ENCODE measurements at places on chromosomes 11 and 22. TPM values are rescaled to one million over a fixed set of nuclear protein-coding genes. Genes with fewer than 3 reads are reported as not detected.

DNA sequence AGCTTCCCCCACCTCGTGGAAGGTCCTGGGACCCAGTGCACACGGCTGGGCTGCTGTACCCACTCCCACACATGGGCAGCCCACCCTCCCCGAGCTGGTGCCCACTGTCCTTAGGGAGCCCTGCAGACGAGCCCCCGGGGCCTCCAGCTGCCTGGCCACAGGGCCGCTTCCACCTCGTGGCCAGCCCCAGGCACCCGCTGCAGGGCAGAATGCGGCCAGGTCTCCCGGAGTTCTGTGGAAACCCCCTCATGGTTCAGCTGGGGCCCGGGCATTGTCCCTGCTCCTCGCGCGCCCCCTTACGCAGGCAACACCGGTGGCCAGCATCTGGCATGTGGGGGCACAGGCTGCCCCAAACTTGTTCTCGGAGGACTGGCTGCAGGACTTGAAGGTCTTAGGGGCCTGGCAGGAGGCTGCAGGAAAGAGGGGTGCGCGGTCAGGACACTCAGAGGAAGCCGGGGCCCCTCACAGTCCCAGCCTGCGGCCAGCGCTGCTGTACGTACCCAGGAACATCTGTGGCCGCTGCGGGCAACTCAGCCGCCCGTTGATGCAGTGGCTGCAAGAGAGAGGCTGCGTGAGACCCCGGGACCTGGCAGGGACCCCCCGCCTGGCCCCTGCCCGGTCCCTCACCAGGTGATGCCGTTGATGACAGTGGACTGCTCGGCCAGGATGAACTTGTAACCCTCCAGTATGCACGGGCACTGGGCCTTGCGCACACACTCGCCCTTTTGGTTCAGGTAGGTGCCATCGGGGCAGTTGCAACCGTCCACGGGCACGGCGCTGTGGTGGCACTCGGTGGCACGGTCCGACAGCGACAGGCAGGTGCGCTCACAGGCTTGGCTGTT lies 9.7 kb downstream of the MUC6 start:
- DNase-seq, result no peak
- H3K4me3 ChIP-seq, result no peak overlapping the region
- no peak overlapping the region for H3K27ac ChIP-seq
- H3K36me3 ChIP-seq, result no peaks in the 10 kb centered on the region
- no peaks in the 10 kb centered on the region for H3K4me1 ChIP-seq

ZFTA gene
- total RNA-seq, result 9.1 TPM

DNA sequence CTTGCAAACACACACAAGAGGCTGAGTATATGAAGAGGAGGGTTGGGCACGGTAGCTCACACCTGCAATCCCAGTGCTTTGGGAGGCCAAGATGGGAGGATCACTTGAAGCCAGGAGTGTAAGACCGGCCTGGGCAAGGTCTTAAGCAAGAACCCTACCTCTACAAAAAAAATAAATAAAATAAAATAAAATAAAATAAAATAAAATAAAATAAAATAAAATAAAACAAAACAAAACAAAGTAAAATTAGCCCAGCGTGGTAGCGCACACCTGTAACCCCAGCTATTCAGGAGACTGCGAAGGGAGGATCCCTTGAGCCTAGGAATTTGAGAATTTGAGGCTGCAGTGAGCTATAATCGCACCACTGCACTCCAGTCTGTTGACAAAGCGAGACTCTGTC lies 337.9 kb downstream of the SHANK2 start:
- H3K4me1 ChIP-seq, result no peaks in the 10 kb centered on the region
- no peak for DNase-seq
- no peaks in the 10 kb centered on the region for H3K36me3 ChIP-seq
- no peak overlapping the region for H3K27ac ChIP-seq
- no peak overlapping the region for H3K4me3 ChIP-seq

- no peaks in the 10 kb centered on the region for H3K4me1 ChIP-seq
- no peak overlapping the region for H3K4me3 ChIP-seq
- no peaks in the 10 kb centered on the region for H3K27me3 ChIP-seq
- H3K27ac ChIP-seq, result no peak overlapping the region
Measured at GRCh38 chr11:122505304-122506006, 150.1 kb upstream of the UBASH3B start.

DNA sequence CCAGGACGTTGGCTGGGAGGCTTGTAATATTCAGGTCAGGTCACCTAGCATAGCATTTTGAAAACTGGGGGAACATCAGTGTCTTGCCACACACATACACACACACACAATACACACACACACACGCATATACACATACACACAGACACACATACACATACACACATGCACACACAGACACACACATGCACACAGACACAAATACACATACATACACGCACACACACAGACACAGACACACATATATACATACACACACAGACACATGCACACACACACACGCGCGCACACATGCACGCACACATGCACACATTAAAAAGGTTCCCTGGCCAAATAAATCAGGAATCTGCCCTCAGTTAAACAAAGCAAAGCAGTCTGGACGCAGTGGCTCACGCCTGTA lies 12.5 kb downstream of the MYBPC3 start:
- H3K36me3 ChIP-seq, result no peaks in the 10 kb centered on the region
- H3K27me3 ChIP-seq, result no peaks in the 10 kb centered on the region
- no peak overlapping the region for H3K4me3 ChIP-seq
- no peak for DNase-seq

TPH1 gene
- 0.40 TPM for total RNA-seq

DNA sequence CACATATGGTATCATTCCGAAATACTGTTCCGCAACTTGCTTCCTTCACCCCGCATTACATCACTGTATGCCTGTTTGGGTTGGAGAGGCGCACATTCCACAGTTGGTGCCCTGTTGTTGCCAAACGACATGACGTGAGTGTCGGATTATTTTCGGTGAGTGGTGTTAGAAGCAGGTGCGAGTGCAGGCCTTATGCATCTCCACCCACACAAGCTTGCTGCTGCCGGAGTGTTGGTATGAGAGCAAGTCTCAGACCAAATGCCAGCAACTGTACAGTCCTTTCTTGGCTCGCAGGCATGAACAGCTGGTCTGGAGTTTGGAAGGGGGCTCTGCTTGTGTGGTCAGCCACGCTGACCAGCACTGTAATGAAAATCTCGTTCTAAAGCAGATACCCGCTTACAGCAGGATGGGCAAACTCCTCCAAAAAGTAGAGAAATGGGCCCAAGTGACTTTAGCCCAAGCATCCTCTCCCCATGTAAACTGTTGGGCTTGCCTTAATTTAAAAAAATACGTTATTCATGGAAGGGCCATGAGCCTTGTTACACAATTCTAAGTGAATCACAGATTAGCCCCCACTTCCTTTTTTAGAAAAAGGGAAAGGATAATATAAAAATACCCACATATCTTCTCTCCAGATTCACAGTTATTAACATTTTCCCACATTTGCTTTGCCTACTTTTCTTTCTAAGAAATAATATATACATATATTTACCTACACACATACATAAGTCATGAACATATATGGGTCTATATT lies 48.7 kb upstream of the OR9Q1 start:
- no peak for DNase-seq
- H3K4me1 ChIP-seq, result no peaks in the 10 kb centered on the region
- no peak overlapping the region for H3K4me3 ChIP-seq

DNA sequence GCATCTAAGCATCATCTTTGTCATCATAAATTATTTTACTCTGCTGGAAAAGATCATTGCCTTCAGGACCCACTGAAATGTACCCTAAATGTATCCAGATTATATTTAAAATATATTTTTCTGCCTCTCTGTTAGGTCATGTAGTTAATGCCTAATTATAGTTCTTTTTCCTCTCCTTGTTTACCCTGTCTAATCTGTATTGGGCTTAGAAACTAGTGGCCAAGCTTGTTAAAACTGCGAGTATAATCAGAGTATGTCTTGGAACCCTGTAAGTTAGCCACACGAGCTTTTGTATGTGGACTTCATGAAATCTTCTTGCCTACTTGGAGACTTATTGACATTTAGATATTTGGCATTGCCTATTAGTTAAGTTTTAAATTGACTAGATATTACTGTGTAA lies 55.6 kb downstream of the ARFGAP2 start:
- no peaks in the 10 kb centered on the region for H3K36me3 ChIP-seq
- no peak for DNase-seq
- H3K4me1 ChIP-seq, result no peaks in the 10 kb centered on the region
- no peak overlapping the region for H3K4me3 ChIP-seq

DNA sequence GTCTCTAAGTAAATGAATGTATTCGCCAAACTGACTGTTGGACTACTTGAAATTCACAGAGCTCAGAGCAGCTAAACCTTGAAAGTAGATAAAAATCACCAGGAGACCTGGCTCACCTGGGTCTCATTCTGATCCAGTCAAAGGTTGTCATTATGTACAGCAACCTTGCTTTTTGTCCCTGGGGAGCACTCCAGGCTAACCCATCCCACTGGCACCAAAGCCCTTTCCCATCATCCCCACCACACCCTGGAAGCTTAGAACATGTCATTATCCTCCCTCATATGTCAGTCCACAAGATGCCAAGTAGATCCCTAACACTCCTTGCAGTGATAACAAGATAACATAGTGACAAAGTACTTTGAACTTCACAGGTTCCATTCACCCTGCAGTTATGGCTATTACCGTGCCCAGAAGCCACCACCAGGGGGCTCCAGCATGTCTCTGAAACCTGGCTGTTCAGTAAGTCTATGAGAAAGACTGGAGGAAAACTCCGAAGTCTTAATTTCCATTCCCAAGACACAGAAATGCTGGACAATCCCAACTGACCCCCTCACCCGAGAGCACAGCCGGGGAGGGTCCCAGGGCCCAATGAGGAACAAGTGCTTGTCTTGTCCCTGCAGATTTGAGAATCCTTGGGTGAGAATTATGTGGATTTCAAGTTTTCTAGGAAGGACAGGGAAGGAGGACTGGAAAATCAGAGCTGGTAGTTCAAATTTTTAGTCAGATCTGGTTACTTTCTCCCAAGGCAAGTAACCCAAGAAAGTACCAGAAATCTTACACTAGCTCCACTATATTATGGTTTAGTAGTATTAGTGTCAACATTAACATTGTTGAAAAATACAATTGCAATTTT lies 43.0 kb upstream of the USP47 start:
- H3K4me1 ChIP-seq, result peaks cover 5% of the 10 kb centered on the region
- no peak overlapping the region for H3K27ac ChIP-seq
- no peaks in the 10 kb centered on the region for H3K36me3 ChIP-seq
- peak; percentile 86 for DNase-seq
- H3K4me3 ChIP-seq, result no peak overlapping the region
- H3K27me3 ChIP-seq, result no peaks in the 10 kb centered on the region

DNA sequence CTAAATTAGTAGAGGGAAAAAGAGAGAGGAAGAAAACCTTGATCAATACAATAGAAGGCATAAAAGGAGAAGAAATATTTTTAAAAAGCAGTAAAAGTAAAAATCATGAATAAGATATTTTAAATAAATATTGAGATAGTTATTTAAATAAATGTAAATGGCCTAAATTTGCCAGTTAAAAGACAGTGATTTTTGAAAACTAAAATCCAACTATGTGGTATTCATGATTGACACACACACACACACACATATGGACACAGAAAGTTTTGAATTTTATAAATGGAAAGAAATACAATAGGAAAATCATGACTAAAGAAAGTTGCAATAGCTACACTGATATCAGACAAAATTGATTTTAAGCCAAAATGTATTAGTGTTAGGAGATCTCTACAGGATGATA lies 313.1 kb downstream of the TBC1D22A start:
- H3K36me3 ChIP-seq, result no peaks in the 10 kb centered on the region
- no peak overlapping the region for H3K27ac ChIP-seq
- DNase-seq, result no peak
- H3K4me1 ChIP-seq, result no peaks in the 10 kb centered on the region
- no peak overlapping the region for H3K4me3 ChIP-seq
- H3K27me3 ChIP-seq, result no peaks in the 10 kb centered on the region

DNA sequence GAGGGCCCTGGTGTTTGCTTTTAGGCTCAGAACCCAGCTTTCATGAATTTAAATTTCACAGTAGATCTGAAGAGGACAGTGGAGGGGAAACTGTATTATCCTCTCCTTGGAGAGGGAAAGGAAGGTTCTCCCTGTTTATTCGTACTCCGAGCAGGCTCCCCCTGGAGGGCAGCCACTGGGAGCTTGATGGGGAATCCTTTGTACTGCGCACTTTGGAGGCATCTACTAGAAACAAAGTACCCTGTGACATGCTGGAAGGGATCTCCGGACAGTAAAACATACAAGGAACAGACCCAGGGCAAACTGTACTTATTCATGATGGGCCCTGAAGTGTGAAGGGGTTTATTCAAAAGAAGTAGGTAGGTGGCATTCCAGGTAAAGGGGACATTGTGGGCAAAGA lies 27.2 kb downstream of the NAV2 start:
- peaks cover 9% of the 10 kb centered on the region for H3K4me1 ChIP-seq
- no peak for DNase-seq
- H3K27me3 ChIP-seq, result no peaks in the 10 kb centered on the region
- no peaks in the 10 kb centered on the region for H3K36me3 ChIP-seq

DNA sequence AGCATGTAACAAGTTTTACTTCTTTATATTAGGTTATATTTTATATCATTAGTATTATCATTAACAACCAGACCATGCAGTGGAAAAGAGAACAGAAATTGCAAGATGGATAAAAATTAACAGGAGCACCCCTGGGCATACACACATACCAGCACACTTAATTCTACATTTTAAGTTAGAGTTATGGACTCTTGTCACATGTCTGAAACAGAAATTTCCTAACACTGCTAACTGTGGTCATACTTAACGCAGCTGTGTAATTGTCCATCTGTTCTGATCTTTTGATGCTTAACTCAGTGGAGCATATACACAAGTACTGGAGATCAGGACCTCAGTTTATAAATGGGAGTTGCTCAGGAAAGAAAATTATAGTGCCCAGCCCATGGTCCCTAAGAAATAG lies 358 bp downstream of the OR52H1 start:
- no peak overlapping the region for H3K27ac ChIP-seq
- no peaks in the 10 kb centered on the region for H3K36me3 ChIP-seq

DNA sequence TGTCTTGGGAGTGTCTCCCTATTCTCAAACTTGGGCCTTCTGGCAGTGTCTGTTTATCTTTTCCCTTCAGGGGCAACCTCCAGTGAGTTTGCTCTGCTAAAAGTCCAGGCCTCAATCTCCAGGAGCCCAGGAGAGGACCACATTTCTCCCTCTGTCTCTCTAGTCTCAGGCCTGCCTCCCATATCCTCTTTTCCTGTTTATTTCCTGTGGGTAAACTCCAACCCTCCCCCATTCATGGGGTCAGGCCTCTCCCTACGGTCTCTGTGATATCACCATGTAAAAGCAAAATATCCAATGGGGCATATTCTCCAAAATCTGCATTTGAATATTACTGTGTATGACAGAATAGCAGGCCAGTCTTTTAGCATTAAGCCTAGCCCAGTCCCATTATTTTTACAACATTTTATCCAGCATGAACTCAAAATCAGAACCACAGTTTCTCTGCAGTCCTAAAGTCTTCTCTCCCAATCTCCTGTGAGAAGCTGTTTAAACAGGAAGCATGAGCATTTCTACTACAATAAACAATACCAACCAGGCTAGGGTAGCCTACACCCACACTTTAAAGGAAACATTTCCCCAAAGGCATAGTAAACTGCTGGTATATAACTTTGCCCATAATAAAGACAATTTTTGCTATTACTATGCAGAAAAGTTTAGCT lies 18.0 kb upstream of the TMEM135 start:
- no peaks in the 10 kb centered on the region for H3K27me3 ChIP-seq
- H3K27ac ChIP-seq, result peak overlapping the region; percentile 72
- no peak overlapping the region for H3K4me3 ChIP-seq
- DNase-seq, result no peak
